Upper lobe of left lung (tissue), 6 donors: ENCODE measurements at places on chromosomes 3 and 15. TPM values are rescaled to one million over a fixed set of nuclear protein-coding genes. Genes with fewer than 3 reads are reported as not detected.

- DNase-seq, result peak; percentile 86
These were observed 635 bp downstream of the CD276 start for GRCh38 chr15:73684581-73685455.

- no peak for DNase-seq
These were observed 5.8 kb upstream of the TATDN2 start for GRCh38 chr3:10242182-10243065.

DNA sequence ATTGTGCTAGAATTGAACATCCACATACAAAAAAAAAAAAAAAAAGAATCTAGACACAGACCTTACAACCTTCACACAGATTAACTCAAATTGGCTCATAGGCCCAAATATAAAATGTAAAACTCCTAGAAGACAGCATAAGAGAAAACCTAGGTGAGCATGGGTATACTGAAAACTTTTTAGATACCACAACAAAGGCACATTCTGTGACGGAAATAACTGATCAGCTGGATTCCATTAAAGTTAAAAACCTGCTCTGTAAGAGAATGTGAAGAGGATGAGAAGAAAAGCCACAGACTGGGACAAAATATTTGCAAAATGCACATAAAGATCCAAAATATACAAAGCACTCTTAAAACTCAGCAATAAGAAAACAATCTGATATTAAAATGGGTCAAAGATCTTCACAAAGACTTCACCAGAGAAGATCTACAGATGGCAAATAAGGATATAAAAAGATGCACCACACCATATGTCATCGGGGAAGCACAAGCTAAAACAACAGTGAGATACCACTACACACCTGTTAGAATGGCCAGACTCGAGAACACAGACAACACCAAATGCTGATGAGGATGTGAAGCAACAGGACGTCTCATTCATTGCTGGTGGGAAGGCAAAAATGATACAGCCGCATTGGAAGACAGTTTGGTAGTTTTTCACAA lies 167.9 kb downstream of the PDE8A start:
- DNase-seq, result no peak

DNA sequence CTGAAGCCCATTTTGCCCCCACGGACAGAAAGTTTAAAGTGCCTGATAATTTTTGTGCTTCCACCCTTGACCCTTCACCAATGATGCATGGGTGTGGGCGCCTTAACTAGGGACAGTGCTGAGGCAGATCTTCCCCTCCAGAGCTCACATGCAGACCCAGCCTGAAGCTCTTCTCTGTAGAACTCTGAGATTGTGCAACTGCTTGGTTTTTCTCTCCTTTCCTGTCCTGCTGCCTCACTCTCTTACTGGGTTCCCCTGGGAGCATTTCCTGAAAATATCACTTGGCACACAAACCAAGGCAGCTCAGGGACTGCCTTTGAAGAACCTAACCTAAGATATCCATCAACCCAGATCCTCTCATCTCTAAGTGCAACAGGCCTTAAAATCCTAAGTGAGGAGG lies 220.3 kb upstream of the STT3B start:
- DNase-seq, result no peak

DNA sequence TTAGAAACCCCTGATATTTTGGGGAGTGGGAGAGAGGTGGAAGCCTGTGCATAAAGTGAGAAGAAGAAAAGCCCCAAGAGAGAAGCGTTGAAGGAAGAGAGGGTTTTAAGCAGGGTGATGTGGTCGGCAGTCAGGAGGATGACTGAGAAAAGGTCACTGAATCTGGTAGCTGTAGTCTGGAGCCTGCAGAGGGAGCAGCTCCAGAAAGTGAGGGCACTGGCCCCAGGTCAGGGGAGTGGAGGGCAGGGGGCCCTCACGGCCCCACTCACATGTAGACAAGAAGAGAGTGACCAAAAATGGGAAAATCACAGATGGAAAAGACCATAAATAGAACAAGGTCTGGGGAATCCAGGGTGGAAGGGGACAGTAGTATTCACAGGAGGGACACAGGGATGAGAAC lies 105.5 kb downstream of the RYK start:
- no peak for DNase-seq

GRCh38 chr3:71428841-71429596 lies 154.5 kb downstream of the FOXP1 start:
- peak; percentile 60 for DNase-seq

- DNase-seq, result no peak
These were observed 11.0 kb downstream of the FYCO1 start for GRCh38 chr3:45984331-45985312.

GRCh38 chr3:69082805-69083204 lies 1.9 kb upstream of the ARL6IP5 start:
- no peak for DNase-seq

DNA sequence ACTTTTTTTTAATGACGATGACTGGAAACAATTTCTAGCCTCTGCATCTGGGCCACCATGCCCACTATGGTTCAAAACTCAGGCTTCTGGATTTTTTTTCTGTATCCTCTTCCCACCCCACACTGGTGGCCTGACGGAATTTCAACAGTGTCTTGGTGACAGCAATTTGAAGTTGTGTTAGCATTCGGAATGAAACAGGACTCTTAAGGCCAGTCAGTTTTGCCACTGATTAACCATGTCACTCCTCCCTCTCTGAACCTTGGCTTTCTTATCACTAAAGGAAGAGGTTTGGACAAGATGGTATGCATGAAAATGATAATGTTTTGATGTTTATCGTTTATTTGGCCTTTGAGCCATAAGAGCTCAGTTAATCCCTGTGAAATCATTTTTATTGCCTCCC lies 41.6 kb upstream of the BDH1 start:
- no peak for DNase-seq

DNA sequence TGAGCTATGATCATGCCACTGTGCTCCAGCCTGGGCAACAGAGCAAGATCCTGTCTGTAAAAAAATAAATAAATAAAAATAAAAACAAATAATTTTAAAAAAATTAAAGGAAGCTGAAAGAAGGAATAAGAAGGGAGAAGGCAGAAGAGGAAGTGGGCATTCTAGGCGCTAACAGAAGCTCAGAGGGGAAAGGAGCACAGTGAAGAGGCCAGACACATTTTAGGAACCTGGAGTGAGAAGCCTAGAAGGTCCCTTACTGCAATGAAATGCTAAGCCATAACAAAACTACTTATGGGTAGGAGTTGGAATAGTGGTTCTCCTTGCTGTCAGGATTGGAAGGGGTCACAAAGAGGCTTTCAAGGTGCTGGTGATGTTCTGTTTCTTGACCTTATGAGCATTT lies 64.0 kb downstream of the ITGB5 start:
- no peak for DNase-seq

TRIM42 gene
- total RNA-seq, result not detected

ACSBG1 gene
- total RNA-seq, result 7.3 TPM

RLBP1 gene
- total RNA-seq, result not detected

C2CD4B gene
- total RNA-seq, result 2.6 TPM

SAXO2 gene
- 24.1 TPM for total RNA-seq

C3orf52 gene
- 40.1 TPM for total RNA-seq

TADA3 gene
- 58.8 TPM for total RNA-seq

CEMIP gene
- 0.59 TPM for total RNA-seq

OR4F15 gene
- total RNA-seq, result not detected

PPM1L gene
- total RNA-seq, result 14.0 TPM

RNF7 gene
- total RNA-seq, result 61.6 TPM

ANO10 gene
- 19.4 TPM for total RNA-seq

MUC13 gene
- total RNA-seq, result 0.17 TPM
